Nucleus accumbens (tissue), 56 donors: ENCODE measurements at places on chromosomes 12 and 14.

DNA sequence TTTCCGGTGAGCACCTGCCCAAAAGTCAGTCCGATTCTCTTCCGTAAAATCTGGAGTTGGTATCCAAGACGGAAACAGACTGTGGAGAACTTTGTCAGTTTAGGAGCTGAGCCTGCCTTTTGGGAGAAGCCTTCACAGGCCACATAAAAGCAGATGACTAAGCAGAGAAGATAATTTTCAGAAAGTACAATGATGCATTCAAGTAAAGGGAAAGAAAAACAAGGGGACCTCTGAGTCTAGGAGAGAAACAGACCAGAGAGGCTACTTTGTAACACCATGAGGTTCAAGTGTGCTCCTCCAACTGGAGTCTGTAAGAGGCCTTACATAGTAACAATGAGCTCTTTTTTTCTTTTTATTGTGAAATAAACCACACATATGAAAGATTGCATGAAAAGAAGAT, 21.1 kb downstream of the TMED8 start:
- DNase-seq: no peak

DNA sequence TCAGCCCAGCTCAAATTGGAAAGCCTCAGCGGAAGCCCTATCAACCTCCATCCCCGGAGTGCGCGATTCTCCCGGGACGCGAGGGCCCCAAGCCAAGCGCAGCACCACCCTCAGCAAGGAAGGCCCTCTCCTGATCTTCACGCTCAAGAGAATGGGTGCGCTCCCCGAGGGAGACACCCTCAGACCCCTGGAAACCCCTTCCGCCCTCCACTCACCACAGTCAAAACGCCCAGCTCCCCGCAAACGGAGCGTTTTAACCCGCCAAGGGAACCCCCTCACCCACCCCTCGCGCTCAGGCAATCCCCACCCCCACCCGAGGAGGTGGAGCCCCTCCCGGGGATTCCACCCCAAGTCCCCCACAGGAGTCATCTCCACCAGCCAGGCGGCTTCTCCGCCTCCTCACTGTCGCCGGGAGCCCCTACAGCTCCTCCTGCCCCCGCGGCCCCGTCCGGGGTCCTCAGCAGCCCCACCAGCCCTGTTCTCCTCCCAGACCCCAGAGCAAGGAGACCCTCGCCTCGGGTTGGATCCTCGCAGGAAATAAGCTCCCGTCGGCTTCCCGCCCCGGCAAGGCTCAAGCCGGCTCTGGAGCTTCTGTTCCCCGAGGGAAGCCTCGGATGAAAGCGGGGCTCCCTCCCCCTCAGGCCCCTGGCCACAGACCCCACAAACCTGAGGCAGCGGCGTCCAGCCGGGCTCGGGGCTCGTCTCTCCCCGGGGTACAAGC, 507 bp downstream of the BAZ2A start:
- DNase-seq: peak; percentile 53

DNA sequence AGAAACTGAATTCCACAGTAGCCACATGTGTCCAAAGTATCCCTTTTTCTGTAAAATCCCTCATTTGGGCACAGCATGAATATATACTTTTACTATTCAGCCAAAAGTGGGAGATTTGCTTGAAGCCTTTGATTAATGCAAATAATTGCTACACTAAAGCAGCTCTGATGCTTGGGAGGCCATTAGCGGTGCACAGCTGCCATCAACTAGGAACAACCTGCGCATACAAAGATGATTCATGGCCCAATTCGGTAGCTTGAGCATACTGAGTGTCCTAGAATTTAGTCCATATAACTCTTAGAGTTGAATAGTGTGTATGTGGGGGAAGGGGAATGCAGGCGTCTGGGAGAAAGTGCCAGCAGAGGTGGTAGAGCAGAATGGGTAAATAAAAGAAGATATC, 277.0 kb upstream of the RMST start:
- no peak for DNase-seq

GRCh38 chr12:132137483-132138125, 6.5 kb downstream of the DDX51 start:
- no peak for DNase-seq

GRCh38 chr14:44653641-44654040, 146.6 kb upstream of the FSCB start:
- no peak for DNase-seq

- no peak for DNase-seq
Measured at GRCh38 chr14:20455355-20456300, 602 bp downstream of the APEX1 start.

- DNase-seq: no peak
Measured at GRCh38 chr14:39673734-39674133, 241.5 kb upstream of the FBXO33 start.

GRCh38 chr12:130043685-130044406, 118.4 kb upstream of the FZD10 start:
- no peak for DNase-seq

GRCh38 chr14:28704153-28704552, 62.4 kb upstream of the FOXG1 start:
- DNase-seq: no peak

- DNase-seq: no peak
Measured at GRCh38 chr14:57290751-57291150, 22.0 kb downstream of the AP5M1 start.

DNA sequence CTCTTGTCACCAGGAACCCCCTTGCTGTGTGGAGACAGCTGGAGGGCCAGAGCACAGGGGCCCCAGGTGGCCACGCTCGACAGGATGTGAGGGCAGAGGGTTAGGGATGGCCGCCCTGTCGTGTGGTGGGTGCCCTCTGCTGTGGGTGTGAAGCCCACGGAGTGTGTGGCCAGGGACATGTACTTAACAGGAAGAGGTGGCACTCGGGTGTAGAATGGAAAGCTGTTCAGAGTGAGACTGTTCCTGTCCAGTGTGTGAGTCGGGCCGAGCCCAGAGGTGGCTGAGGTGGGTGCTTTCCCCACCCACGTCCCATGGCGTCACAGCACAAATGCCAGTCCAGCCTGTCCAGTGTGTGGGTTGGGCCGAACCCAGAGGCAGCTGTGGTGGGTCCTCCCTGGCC, 47.1 kb downstream of the FBRSL1 start:
- DNase-seq: no peak

DNA sequence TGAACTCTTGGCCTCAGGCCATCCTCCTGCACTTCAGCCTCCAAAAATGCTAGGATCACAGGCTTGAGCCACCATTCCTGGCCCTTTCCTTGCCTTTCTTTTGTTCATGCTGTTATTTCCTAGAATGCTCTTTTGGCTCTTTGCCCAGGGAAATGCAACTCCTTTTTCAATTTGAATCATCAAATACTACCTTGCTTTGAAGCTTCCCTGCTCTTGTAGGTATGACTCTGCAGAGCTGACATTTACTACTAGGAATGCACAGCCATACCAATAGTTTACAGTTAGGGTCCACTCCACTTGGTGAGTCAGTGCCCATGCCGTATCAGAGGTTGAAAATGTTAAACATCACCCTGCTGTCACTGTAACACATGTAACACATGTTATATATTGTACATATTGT, 107.0 kb upstream of the CRY1 start:
- DNase-seq: no peak

GRCh38 chr14:40847480-40847879, 759.2 kb upstream of the LRFN5 start:
- DNase-seq: no peak

- no peak for DNase-seq
Measured at GRCh38 chr14:90828642-90829487, 12.6 kb upstream of the TTC7B start.

- DNase-seq: no peak
Measured at GRCh38 chr12:1993871-1994371, 10.3 kb downstream of the DCP1B start.

GRCh38 chr12:49233842-49234526, 30.9 kb upstream of the TUBA1C start:
- DNase-seq: peak; percentile 91

DNA sequence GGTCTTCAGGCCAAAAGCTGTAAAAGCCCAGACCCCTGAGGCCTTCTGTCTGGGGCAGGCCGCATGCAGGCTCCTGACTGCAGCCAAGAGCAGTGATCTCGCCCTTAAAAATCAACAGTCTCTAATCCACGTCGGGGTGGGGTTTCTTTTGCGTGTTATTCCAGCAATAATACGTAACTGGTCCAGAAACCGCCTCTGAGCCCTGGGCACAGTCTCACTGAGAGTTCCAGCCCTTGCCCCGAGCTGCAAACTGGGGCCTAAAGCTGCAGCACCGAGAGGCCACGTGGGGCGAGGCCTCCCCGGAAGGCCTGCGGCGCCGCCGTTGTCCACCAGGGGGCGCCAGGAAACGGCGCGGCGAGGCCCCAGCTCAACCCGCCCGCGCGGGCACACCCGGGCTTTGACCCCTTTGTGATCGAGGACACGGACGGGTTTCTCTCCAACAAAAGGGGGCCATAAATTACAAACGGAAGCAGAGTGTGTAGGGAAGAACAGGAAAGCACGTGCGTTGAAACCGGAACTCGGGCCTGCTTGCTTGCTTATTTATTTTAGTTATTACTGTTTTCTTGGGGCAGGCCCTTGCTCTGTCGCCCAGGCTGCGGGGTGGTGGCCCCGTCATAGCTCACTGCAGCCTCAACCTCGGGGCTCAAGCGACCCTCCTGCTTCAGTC, 87.2 kb downstream of the NINJ2 start:
- DNase-seq: peak; percentile 76

DNA sequence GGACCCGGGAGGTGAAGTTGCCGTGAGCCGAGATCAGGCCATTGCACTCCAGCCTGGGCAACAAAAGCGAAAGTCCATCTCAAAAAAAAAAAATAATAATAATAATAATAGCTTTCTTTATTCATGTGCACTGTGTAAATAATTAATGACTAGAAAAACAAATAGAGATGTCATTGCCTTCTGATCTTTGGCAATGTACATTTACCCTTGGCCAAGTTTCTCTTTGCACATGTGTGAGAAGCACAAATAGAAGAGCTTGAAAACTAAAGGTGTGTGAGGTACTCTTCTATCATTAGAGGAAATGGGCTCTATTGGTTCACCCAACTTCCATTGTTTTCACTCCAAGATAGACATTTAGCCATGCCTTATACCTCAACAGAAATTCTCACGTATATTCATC, 170.1 kb upstream of the PDZRN4 start:
- no peak for DNase-seq

GRCh38 chr12:2300886-2301285, 248.1 kb downstream of the CACNA1C start:
- no peak for DNase-seq

DNA sequence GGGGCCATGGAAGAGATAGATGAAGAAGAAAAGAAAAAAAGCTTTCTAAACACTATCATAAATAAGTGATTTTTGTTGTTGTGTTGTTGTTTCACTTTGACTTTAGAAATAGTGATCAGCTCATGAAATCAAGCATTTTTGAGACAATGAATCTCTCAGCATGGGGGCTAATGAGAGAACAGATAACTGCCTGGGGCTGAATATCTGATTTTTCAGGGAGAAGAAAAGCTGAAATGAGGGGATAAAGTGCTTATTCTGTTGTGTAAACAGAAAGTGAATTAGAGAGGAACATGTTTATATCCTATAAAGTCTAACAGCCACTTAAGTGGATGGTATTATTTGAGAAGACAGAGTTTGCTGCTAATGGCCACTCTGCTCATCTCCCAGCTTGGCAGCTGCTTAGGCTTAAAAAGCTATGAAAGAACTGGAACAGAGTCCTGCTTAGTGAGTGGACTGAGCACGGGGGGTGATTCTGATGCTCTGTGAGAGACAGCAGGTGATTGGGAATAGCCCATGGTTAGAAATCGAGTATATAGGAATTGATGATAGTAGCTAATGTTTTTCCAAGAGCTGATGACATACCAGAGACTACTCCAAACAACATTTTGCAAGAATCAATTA, 646.1 kb upstream of the TMEM132C start:
- no peak for DNase-seq

GRCh38 chr12:3553221-3553620, 62.2 kb downstream of the PRMT8 start:
- no peak for DNase-seq

DNA sequence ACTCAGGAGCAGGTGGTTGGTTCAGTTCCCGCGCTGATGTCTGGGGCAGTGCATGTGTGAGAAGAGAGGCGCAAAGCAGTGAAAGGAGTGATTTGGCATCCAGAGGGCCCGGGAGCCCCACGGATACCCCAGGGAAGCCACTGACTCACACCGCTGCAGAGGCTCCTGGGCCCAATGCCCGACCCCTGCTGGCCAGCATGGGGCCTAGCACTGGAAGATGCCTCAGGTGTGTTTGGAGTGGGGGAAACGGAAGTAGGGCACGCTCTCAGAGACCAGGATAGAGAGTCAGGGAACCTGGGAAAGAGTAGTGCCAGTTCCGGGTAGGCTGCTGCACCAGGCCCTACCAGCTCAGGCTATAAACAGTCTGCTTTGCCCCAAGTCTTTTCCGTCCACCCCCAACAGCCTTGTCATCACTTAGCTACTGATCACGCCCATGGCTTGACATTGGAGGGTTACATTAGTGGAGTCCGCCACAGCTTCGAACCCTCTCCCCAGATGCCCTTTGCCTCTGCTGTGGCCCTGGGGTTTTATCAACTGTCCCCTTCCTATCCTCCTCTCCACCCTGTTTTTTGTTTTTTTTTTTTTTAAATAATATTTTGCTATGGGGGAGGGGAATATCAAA, 9.5 kb upstream of the CSAD start:
- DNase-seq: no peak

DNA sequence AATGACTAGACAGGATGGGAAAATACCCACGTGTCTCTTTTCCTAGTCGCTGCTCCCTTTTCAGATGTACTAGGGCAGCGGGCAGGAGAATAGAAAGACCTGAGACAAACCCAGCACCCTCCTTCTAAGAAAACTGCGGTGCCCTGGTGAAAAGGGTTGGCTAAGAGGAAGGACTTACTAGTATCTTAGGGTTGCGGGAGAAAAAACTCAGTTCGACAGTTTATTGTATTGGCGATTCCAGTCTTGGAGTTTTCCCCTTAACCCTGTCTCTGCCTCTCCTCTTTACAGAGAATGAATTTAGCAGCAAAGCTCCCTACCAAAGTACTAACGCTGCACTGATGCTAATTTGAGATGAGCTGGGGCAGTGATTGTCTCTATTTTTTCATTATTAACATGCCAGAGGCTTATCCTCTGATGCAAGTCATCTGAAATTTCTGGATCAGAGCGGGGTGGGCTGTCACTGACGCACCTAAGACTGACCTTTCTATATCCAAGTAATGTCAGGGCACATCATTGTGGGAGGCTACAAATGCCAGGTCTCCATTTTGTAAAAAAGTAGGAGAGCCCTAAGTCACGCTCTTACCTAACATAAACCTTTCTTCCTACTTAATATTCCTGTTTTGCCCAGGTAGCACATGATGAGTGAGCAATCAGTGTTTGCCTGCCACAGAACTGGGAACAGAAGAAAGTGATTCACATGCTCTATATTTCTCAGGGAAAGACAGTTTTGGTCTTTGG, 916 bp upstream of the PAWR start:
- no peak for DNase-seq

GRCh38 chr14:68331426-68331825, 461.4 kb downstream of the ZFP36L1 start:
- no peak for DNase-seq

GRCh38 chr12:59808317-59808910, 212.6 kb downstream of the SLC16A7 start:
- DNase-seq: no peak

- no peak for DNase-seq
Measured at GRCh38 chr14:55458800-55459515, 18.5 kb upstream of the TBPL2 start.

GRCh38 chr14:105533811-105534498, 7.6 kb downstream of the TMEM121 start:
- no peak for DNase-seq
